Natural killer cell treated with Interleukin-12 subunit alpha and Interleukin-12 subunit beta and Interleukin-15 and Interleukin-18, amount 100 ng/mL, for 72 hours (primary cell): ENCODE measurements at places on chromosomes 7 and 10. TPM values are rescaled to one million over a fixed set of nuclear protein-coding genes. Genes with fewer than 3 reads are reported as not detected.

DNA sequence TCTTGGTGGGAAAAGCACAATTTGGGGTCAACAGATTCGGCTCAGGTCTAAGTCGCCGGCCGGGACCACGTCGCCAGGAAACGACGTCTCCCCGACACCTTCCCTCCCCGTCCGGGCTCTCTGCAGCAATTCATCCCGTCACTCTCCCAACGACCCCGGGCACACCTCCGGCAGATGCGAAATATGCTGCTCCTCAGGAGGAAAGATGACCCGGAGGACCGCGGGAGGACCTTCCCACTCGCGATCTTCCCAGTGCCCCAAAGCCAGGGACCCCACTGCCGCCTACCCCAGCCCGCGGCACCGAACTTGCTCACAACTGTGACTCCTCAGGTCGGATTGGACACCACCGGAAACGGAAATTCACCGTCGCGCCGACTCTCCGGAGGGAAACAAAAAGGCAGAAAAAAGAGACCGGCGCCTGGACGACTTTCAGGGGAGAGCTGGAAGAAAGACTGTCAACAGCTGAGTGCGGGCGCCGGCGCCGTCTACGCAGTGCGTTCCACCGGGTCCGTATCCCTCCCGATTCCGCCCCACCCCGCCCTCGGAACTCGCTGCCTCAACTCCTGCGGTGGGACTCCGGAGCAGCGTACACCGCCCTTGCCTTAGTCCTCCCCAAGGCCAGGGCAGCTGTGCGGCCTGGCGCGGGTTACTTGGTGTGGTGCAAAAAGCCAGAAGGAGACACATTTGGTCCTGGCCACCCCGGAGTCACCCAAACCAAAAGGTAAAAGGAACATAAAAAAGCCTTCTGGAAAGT lies 13.8 kb upstream of the SEC24C start:
- H3K36me3 ChIP-seq: peaks cover 13% of the 10 kb centered on the region
- peak overlapping the region; percentile 93 for H3K4me3 ChIP-seq
- no peaks in the 10 kb centered on the region for H3K27me3 ChIP-seq

DNA sequence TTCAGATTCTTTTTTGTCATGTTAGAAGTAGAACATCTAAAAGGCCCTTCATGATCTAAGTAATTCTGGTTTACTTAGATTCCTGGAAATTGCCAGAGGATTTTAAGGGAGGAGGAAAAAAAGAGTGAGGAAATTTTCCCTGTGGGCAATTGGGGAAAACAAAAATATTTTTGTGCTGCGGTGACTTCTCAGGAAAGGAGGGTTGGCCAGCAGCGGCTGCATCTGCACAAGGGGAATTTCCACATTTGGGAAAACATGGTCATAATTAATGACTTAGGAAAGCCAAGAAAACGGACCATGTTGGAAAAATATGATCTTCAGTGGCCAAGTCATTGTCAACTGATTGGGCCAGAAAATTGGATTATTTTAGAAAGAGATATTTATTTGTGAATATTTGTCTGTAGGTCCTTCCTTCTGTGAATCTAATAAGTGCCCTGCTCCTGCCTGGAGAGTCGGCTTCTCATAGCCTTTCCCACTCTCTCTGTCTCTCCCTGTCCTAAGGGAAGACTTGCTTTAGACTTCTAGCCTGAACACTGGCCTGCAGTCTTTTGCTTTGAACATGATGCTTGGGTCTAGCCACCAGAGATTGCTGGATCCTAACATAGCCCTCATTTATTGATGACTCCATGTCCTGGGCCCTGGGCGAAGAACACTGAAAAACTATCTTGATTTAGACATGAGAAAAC lies 124.2 kb upstream of the MKLN1 start:
- no peaks in the 10 kb centered on the region for H3K4me1 ChIP-seq
- H3K27me3 ChIP-seq: no peaks in the 10 kb centered on the region
- no peak overlapping the region for H3K27ac ChIP-seq
- H3K36me3 ChIP-seq: no peaks in the 10 kb centered on the region
- H3K4me3 ChIP-seq: no peak overlapping the region
- DNase-seq: no peak

GRCh38 chr10:78211561-78212051 lies 177.9 kb downstream of the RPS24 start:
- H3K4me3 ChIP-seq: no peak overlapping the region
- DNase-seq: no peak
- H3K4me1 ChIP-seq: no peaks in the 10 kb centered on the region
- H3K27me3 ChIP-seq: peaks cover 17% of the 10 kb centered on the region
- H3K27ac ChIP-seq: peak overlapping the region; percentile 31
- H3K36me3 ChIP-seq: no peaks in the 10 kb centered on the region

DNA sequence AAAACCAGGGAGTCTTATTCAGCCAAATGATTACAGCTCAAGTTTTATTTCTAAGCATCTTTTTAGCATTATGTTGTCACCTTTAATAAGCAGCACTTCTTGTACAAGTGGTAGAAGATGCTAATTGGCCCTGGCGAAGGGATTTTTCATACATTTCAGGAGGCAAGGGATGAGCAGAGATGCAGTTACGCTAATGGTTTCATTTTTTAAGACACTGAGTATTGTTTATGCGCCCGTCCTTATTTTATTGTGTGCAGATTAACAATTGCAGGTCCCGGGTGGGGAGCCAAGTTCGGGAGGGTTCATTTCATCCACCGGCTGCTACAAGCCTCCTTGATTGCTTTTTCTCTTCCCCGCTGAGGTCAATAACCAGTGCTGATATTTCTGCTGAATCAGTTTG lies 350.4 kb upstream of the FOXK1 start:
- no peak overlapping the region for H3K4me3 ChIP-seq
- H3K4me1 ChIP-seq: no peaks in the 10 kb centered on the region
- no peak for DNase-seq
- H3K27ac ChIP-seq: no peak overlapping the region
- no peaks in the 10 kb centered on the region for H3K36me3 ChIP-seq
- peaks cover 3% of the 10 kb centered on the region for H3K27me3 ChIP-seq

DNA sequence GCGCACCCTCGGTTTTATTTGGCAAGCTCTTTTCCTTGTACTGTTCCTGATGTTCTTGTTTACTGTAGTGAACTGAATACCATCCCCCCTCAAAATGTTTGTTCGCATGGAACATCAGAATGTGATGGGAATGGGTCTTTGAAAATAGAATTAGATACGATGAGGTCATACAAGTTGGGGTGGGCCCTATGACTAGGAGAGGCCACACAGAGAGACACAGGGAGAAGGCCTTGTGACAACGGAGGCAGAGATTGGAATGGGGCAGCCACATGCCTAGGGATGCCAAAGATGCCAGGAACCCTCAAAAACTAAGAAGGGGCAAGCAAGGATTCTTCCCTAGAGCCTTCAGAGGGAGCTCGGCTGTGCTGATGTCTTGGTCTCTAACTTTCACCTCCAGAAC lies 123.6 kb downstream of the FAM204A start:
- no peaks in the 10 kb centered on the region for H3K4me1 ChIP-seq
- no peak for DNase-seq
- no peaks in the 10 kb centered on the region for H3K36me3 ChIP-seq
- no peak overlapping the region for H3K27ac ChIP-seq
- H3K4me3 ChIP-seq: no peak overlapping the region
- H3K27me3 ChIP-seq: peaks cover 34% of the 10 kb centered on the region

GRCh38 chr10:26593896-26594295 lies 103.6 kb upstream of the PDSS1 start:
- no peak for DNase-seq
- H3K27ac ChIP-seq: no peak overlapping the region
- no peak overlapping the region for H3K4me3 ChIP-seq
- H3K36me3 ChIP-seq: no peaks in the 10 kb centered on the region
- no peaks in the 10 kb centered on the region for H3K4me1 ChIP-seq
- H3K27me3 ChIP-seq: no peaks in the 10 kb centered on the region

- peaks cover 5% of the 10 kb centered on the region for H3K36me3 ChIP-seq
- peaks cover 5% of the 10 kb centered on the region for H3K27me3 ChIP-seq
- H3K4me1 ChIP-seq: no peaks in the 10 kb centered on the region
- H3K4me3 ChIP-seq: no peak overlapping the region
- H3K27ac ChIP-seq: no peak overlapping the region
Observed at GRCh38 chr7:153891990-153892389, 160.2 kb upstream of the DPP6 start.

GRCh38 chr10:123958241-123958640 lies 66.6 kb upstream of the CPXM2 start:
- no peak for DNase-seq
- no peak overlapping the region for H3K4me3 ChIP-seq
- H3K4me1 ChIP-seq: no peaks in the 10 kb centered on the region
- no peaks in the 10 kb centered on the region for H3K36me3 ChIP-seq
- peaks cover 19% of the 10 kb centered on the region for H3K27me3 ChIP-seq

NEURL1 gene
- total RNA-seq: 1.8 TPM

AMZ1 gene
- not detected for total RNA-seq
